ENCODE measurements at places on chromosomes 5 and 9. TPM values are rescaled to one million over a fixed set of nuclear protein-coding genes. Genes with fewer than 3 reads are reported as not detected.
A peak's percentile ranks its signal among the peaks of the same experiment; 100 is the strongest.

GRCh38 chr5:148970228-148970627 lies 92.6 kb downstream of the SH3TC2 start:
- H3K27me3 ChIP-seq = no peaks in the 10 kb centered on the region
- DNase-seq = no peak
- no peak overlapping the region for H3K4me3 ChIP-seq
- no peaks in the 10 kb centered on the region for H3K36me3 ChIP-seq

DNA sequence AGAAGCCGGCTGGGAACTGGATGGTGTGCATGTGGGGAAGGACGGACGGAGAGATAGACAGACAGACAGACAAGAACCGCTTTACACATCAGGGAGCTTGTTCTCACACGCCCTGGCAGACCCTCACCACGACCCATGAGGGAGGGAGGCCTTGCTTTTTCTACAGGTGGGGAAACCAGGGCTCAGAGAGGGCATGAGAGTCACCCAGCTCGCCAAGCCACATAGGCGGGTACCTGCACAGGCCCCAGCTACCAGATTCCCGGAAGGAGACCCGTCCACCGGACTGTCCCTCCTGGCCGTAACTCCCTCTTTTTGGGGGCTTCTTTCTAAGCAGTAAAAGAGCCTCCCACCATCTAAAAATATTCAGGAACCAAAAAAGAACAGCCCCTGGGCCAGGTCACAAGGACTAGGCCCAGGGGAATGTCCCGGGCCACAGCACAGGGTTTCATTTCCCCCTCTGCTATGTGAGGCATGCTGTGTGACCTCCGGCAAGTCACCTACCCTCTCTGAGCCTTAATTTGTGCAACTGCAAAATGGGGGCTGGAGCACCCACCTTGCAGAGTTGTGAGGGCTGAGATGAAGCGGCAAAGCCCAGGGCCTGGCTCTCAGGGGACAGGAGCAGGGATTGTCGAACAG lies 84.4 kb upstream of the SARDH start:
- peak overlapping the region; percentile 38 for H3K27ac ChIP-seq
- H3K36me3 ChIP-seq = peaks cover 16% of the 10 kb centered on the region
- no peak for DNase-seq
- H3K4me3 ChIP-seq = no peak overlapping the region

The SGCD gene
- 4.0 TPM for total RNA-seq

The MBLAC2 gene
- total RNA-seq = 6.2 TPM

- no peak for DNase-seq
- peak overlapping the region; percentile 98 for H3K27ac ChIP-seq
- H3K27me3 ChIP-seq = peaks cover 2% of the 10 kb centered on the region
- H3K36me3 ChIP-seq = peaks cover 8% of the 10 kb centered on the region
- H3K4me1 ChIP-seq = peaks cover 4% of the 10 kb centered on the region
- H3K4me3 ChIP-seq = peak overlapping the region; percentile 97
These were observed 306 bp downstream of the TRUB2 start for GRCh38 chr9:128321879-128322403.

DNA sequence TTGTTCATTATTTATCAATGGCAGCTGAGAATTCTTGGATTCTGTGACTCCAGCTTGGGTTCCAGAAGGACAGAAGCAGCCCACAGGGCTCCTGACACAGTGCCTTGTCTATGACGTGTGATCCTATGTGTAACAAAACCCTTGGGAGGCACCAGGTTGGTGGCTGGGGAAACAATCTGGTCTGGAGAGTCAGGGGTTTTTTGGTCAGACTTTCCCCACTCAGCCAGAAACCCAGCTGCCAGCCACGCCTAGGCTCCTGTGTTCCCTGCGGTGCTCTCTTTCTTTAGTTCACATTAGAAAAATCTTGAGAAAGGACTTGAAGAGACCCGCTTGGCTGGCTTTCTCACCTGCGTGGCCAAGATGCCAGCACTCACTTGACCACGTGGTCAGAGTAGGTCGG lies 15.5 kb upstream of the ZBED3 start:
- H3K27me3 ChIP-seq = no peaks in the 10 kb centered on the region
- no peak overlapping the region for H3K4me3 ChIP-seq

The FAT2 gene
- total RNA-seq = 0.80 TPM
